Left kidney (tissue), 8 donors: ENCODE measurements at places on chromosomes 1 and 21.

- DNase-seq: no peak
Observed at GRCh38 chr1:155300024-155300423, 1.2 kb downstream of the PKLR start.

DNA sequence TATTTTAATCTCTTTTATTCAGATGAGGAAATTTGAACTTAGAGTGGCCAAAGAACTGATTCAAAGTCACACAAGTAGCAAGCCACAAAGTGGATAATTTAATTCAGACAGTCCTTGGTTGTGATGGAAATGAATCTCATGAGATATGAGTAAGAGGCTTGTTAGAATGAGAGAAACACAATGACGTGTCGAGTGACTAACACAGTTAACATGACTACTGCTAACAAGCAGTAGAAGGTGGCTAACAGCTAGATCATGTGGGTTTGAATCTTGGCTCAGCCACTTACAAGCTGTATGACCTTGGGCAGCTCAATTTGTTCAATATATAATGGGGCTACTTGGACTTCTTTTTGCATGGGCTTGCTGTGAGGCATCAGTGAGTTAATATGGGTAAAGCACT, 104.5 kb upstream of the LMO4 start:
- no peak for DNase-seq

- no peak for DNase-seq
Observed at GRCh38 chr1:235838021-235838420, 28.7 kb downstream of the LYST start.

GRCh38 chr21:41600961-41601572, 93.1 kb upstream of the TMPRSS2 start:
- no peak for DNase-seq

DNA sequence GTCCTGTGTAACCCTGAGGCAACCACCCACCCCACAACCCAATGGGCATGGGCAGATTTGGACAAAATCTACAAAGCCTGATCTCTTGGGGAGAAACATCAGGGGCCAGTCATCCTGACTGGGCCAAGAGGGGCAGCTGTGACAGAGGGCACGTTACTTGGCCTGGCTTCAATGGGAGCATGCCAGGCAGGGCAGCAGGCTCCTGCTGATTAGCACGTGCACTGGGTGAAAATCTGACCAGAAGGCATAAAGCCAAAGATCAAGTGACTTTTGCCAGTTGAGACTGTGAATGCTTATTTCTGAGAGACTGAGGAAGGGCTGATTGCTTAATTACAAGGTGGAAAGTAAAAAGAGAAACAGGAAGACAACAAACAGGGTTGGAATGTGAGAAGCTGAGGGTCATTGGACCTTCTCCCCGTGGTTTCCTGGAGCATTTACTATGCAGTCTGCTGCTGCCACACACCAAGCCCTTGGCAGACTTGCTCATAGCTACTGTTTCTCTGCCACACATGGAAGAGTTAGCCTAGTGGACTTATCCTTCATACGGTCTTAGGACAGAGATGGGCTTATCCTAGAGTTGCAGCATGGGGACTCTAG, 39.8 kb upstream of the TNR start:
- no peak for DNase-seq
